ENCODE measurements at places on chromosomes 4 and X. TPM values are rescaled to one million over a fixed set of nuclear protein-coding genes. Genes with fewer than 3 reads are reported as not detected.

DNA sequence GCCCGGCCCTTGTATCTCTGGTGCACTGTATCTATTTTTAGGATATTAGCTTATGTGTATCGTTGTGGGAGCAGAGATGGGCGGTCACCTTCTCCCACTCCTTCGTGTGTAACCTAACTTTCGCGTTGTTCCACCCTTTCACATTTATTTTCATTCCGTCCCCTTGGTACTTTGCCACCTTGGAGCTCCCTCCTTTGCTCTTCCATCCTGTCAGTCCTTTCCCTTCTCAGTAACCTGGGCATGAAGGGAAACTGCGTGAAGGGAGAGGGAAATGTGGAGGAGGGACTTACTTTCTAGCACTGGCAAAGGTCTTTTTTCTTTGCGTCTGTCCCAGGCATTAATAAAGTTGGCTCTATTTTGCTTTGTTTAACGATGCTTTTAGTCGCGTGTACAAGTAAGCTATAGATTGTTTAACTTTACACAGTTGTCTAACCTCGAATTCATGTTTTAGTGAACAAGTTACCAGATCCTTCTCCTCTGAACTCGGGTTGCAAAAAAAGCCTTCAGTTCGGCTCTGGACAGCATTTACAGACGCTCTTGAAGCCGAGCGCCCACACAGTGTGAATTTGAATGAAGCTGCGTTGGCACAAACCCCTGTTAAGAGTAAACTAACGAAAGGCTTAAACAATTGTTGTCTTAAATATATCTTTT lies 3.9 kb downstream of the PCDH10 start:
- no peak for DNase-seq
- no peaks in the 10 kb centered on the region for H3K36me3 ChIP-seq
- H3K4me3 ChIP-seq = no peak overlapping the region

GRCh38 chrX:110162867-110163266 lies 155.0 kb downstream of the AMMECR1 start:
- no peak overlapping the region for H3K27ac ChIP-seq
- H3K36me3 ChIP-seq = no peaks in the 10 kb centered on the region
- no peaks in the 10 kb centered on the region for H3K27me3 ChIP-seq
- no peak overlapping the region for H3K4me3 ChIP-seq
- no peak for DNase-seq

DNA sequence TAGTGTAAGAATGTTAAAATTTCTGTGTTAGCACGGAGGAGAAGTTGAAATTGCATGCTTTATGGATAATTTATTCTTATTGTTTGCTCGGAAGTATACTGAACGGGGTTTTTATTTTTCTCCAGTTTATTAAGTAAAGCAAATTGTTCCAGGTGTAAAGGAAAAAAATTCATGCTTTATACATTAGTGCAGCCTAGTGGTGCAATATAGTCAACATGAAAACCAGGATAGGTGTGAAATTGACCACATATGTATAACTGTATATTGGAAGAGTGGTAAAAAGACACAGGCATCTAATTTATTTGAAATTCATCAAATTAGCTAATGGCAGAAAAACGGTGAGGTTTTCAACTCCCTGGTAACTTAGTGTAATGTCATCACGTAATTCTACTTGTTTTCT lies 959 bp downstream of the BRS3 start:
- H3K36me3 ChIP-seq = no peaks in the 10 kb centered on the region
- DNase-seq = no peak
- no peaks in the 10 kb centered on the region for H3K4me1 ChIP-seq
- no peak overlapping the region for H3K27ac ChIP-seq

DNA sequence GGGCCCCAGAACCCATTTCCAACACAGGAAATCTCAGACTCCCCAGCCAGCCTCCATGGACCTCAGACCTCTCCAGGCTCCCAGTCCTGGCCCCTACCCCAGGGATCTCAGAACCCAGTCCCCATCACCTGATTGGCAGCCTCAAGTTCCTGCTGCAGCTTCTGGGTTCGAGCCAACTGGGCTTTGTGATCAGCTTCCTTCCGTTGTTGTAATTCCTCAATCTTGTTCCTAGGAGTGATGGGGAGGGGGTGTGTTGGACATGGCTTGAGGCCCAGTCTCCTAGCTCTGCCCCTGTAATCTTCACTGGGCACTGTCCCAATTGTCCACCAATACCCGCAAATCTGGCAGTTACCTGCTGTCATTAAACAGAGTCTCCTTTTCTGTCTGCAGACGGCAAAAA lies 12.6 kb downstream of the GRIPAP1 start:
- no peak overlapping the region for H3K4me3 ChIP-seq
- no peaks in the 10 kb centered on the region for H3K4me1 ChIP-seq
- no peaks in the 10 kb centered on the region for H3K27me3 ChIP-seq

DNA sequence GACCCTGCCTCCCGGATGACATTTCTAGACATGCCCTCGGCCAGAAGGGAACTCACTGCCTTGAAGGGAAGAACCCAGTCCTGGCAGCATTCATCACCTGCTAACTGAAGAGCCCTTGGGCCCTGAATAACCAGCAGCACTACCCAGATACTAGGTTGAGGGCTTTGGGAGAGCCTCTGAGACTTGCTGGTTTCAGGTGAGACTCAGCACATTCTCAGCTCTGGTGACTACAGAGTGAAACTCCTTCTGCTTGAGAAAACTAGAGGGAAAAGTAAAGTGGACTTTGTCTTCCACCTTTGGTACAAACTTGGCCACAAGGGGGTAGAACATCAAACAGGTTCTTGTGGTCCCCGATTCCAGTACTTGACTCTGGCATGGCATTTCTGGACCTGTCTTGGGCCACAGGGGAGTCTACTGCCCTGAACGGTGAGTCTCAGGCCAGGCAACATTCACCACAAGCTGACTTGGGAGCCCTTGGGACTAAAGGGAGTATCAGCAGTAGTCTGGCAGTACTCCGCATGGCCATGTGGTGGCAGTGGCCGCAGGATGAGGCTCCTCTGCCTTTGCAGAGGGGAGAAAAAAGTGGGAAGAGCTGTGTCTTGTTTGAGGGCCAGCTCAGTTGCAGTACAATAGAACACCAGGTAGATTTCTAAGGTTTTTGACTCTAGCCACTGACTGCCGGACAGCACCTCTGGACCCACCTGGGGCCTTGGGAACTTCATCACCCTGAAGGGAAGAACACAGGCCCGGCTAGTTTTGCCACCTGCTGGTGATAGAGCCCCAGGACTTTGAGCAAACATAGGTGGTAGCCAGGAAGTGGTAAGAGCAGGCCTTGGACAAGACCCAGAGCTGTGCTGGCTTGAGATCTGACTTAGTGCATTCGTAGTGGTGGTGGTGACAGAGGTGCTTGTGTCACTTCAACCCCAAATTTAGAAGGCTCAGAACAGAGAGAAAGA lies 414.8 kb downstream of the OPHN1 start:
- no peak overlapping the region for H3K27ac ChIP-seq
- H3K4me1 ChIP-seq = no peaks in the 10 kb centered on the region
- DNase-seq = peak; percentile 5
- no peaks in the 10 kb centered on the region for H3K36me3 ChIP-seq

DNA sequence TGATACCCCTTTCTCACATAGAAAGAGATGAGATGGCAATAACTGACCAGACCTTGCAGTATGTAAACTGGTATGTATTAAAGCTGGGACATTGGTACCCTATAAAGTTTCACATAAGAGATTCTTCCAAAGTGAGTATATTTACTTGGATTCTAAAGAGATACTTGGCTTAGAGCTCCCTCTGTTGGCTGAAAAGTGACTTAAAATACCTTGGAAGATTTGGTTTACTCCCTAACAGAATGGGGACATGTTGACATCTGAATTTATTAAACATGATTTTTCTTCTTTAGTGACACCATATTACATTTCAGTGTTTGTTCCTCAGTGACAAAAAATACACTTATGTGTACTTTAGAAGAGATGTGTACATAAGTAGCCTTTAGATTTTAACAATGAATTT lies 47.9 kb upstream of the RGN start:
- no peak overlapping the region for H3K4me3 ChIP-seq
- no peaks in the 10 kb centered on the region for H3K36me3 ChIP-seq
- no peak overlapping the region for H3K27ac ChIP-seq
- H3K27me3 ChIP-seq = no peaks in the 10 kb centered on the region
- peak; percentile 23 for DNase-seq

DNA sequence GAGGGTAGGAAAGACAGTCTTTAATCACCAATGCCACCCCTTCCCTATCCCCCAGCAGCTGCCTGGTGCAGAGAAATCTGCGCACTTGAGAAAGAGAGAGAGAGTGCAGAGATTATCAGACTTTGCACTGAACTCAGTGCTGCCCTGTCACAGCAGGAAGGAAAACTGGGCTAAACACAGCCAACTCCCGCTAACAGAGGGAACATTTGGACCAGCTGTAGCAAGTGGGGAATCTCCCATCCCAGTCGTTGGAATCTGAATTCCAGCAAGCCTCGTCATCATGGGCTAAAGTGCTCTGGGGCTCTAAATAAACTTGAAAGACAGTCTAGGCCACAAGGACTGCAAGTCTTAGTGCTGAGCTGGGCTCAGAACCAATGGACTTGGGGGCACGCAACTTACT lies 168.7 kb downstream of the DLG3 start:
- peak overlapping the region; percentile 34 for H3K4me3 ChIP-seq
- peak overlapping the region; percentile 89 for H3K27ac ChIP-seq
- peaks cover 52% of the 10 kb centered on the region for H3K4me1 ChIP-seq

- no peaks in the 10 kb centered on the region for H3K4me1 ChIP-seq
- no peaks in the 10 kb centered on the region for H3K27me3 ChIP-seq
Measured at GRCh38 chrX:15468036-15468435, 25.1 kb downstream of the PIR start.

- H3K27me3 ChIP-seq = no peaks in the 10 kb centered on the region
- H3K27ac ChIP-seq = no peak overlapping the region
- no peaks in the 10 kb centered on the region for H3K36me3 ChIP-seq
- no peak overlapping the region for H3K4me3 ChIP-seq
- no peak for DNase-seq
- no peaks in the 10 kb centered on the region for H3K4me1 ChIP-seq
Measured at GRCh38 chrX:108442901-108443464, 3.3 kb downstream of the COL4A5 start.

DNA sequence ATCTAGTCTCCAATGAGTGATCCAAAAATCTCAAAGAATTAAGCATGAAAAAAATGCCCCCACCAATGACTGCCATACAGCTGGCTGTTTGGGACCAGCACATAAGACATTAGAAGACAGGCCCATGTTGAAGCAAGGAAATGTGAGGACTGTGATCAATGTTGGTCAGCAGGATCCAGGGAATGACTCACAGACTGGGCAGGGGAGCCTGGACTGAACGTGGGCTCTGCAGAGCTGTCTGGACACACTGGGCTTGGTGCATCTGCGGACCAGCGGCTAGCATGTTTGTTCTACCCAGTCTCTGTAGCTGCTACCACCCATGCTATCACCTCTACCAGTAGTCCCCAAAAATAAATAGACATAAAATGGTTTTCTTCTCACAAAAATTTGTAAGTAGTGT lies 108.6 kb downstream of the PALLD start:
- peak; percentile 52 for DNase-seq
- peaks cover 36% of the 10 kb centered on the region for H3K4me1 ChIP-seq
- no peaks in the 10 kb centered on the region for H3K36me3 ChIP-seq
- no peak overlapping the region for H3K4me3 ChIP-seq
- H3K27me3 ChIP-seq = no peaks in the 10 kb centered on the region

DNA sequence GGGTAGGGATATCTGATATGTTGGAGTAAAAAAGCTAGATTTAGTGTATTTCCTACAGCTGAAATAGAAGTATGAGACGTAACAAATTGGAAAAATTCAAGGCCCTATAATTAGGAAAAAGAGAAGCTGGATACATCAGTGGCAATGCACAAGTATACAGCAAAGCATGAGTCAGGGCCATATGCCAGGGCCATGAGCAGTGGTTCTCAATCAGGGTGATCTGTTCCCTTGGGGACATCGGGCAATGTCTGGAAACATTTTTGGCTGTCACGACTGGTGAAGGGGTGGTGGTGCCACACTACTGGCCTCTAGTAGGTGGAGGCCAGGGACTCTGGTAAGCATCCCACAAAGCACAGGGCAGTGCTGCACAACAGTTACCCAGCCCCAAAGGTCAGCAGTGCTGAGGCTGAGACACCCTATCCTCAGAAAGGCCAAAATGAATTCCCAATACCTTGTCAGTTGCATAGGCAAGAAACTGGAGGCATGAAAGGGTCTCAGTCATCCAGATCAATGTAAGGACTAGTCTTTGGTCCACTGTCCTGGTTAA lies 36.8 kb upstream of the NAP1L5 start:
- no peaks in the 10 kb centered on the region for H3K36me3 ChIP-seq
- no peaks in the 10 kb centered on the region for H3K27me3 ChIP-seq
- DNase-seq = no peak
- H3K4me3 ChIP-seq = no peak overlapping the region
- no peaks in the 10 kb centered on the region for H3K4me1 ChIP-seq

DNA sequence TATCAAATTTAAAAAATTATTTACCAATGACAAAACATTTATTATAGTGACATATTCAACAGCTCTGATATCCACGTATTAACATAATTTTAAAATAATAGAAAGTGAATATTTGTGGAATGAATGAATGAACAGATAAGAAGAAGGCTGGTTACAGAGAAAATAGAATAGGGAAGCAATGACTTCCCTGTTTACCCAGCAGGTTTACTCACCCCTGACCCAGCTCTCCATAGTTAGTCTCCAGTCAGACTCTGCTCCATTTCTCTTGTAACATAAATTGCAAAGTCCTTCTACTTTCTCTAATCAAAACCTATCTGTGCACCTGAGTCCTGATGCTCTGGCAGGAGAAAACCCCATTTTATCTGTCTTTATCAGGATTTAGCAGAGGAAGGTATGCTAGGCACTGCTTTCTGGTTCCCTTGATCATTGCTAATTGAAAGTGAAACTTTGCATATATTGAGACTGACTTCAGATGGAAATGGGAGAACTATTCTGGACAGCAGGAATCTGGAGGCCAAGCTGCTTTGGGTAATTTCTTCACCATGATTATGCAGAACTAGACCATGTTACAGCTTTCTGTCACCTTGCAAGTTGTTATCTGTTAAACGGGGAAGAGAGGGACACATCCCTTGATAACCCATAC lies 363.0 kb downstream of the FAT4 start:
- no peaks in the 10 kb centered on the region for H3K4me1 ChIP-seq
- DNase-seq = no peak
- no peaks in the 10 kb centered on the region for H3K36me3 ChIP-seq
- no peak overlapping the region for H3K27ac ChIP-seq

DNA sequence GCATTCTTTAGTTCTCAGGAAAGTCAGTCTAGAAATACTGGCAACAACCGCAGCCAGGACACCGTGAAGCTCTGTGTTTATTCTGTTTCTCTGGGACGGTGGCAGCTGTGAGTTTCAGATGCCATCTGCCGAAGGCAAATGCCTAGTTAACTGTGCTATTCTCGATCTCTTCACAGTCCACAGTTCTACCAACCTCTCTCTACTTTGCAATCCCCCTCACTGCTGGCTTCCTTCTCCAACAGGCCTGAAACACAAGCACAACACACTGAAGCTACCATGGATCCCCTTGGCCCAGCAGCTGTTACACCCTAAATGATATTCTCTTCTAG lies 118.8 kb downstream of the ZNF827 start:
- H3K27me3 ChIP-seq = no peaks in the 10 kb centered on the region
- peaks cover 22% of the 10 kb centered on the region for H3K36me3 ChIP-seq
- H3K4me1 ChIP-seq = peaks cover 16% of the 10 kb centered on the region
- H3K27ac ChIP-seq = no peak overlapping the region
- no peak overlapping the region for H3K4me3 ChIP-seq

- H3K4me3 ChIP-seq = no peak overlapping the region
- no peak overlapping the region for H3K27ac ChIP-seq
- H3K4me1 ChIP-seq = no peaks in the 10 kb centered on the region
- no peak for DNase-seq
- no peaks in the 10 kb centered on the region for H3K36me3 ChIP-seq
- H3K27me3 ChIP-seq = no peaks in the 10 kb centered on the region
Measured at GRCh38 chrX:47501226-47502074, 18.4 kb upstream of the ZNF41 start.

GRCh38 chr4:185567381-185568376 lies 32.4 kb upstream of the PDLIM3 start:
- no peak overlapping the region for H3K27ac ChIP-seq

Gene RHOXF2
- total RNA-seq = not detected

Gene FAM9B
- total RNA-seq = not detected

Gene MAGEA2
- total RNA-seq = not detected

Gene IBSP
- 0.19 TPM for total RNA-seq

Gene RPGR
- 8.4 TPM for total RNA-seq

Gene REELD1
- total RNA-seq = 0.05 TPM

Measured in SJSA1 (cell line).